ENCODE measurements at places on chromosomes 7 and 10. TPM values are rescaled to one million over a fixed set of nuclear protein-coding genes. Genes with fewer than 3 reads are reported as not detected.
A peak's percentile ranks its signal among the peaks of the same experiment; 100 is the strongest.

DNA sequence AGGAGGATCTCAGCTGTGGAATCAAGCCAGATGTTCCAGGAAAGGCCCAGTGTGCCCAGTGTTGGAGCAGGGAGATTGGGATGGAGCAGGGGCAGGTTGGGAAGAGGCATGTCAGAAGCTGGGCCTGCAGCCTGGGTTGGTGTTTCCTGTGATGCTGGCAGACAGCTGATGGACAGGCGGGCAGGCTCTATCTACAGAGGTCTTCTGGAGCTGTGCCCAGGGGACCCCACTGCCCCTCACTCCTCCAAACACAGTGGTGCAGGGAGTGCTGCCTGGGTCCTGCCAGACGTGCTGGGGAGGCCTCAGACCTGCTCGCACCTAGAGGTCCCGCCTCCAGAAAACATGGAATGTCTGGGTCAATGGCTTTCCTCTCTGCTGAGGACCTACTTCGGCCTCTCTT lies 182.9 kb upstream of the TCERG1L start:
- DNase-seq: no peak

- DNase-seq: peak; percentile 25
Observed at GRCh38 chr7:114588506-114588905, 173.9 kb downstream of the FOXP2 start.

GRCh38 chr7:157058701-157059100 lies 48.2 kb upstream of the MNX1 start:
- DNase-seq: no peak

GRCh38 chr7:133919810-133920209 lies 207.3 kb upstream of the LRGUK start:
- no peak for DNase-seq

DNA sequence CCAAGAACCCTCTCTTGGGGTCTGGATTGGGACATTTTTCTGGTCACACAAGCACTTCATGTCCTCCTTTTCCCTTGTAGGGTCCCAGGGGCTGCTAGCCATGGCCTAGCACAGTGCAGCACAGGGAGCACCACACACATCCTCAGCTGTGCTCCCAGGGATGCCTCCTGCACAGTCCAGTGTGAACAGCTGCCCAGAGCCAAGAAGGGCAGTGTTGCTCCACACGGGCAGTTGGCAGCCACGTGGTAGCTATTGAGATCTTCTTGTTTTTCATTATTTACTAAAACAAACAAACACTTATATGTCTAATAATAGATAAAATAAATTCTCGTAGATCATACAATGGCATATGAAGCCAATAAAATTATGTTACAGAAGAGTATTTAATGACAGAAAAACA lies 13.9 kb upstream of the LANCL2 start:
- no peak for DNase-seq

DNA sequence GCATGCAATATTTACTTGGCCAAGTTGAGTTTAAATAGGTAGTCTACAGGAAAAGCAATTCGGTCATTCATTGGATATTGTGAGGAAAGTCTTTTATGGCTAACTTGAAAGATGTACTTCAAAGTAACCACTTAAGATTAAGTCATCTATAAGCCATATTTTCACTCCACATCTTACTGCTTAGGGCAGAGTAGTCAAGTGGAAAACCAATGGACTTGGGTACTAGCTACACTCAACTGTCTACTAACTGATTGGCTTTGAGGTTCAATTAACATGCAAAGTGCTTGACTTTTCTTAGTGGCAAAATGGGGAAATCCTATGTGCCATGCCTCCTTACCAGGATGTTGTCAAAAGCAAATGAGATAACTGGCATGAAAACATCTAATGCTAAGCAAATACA lies 51.0 kb downstream of the CAV1 start:
- DNase-seq: no peak

Gene NAT16
- polyA plus RNA-seq: 0.11 TPM

Gene IL2RA
- polyA plus RNA-seq: 0.49 TPM

All from muscle of arm (tissue), 14 donors.